Activated CD8-positive, alpha-beta memory T cell treated with anti-CD3 and anti-CD28 coated beads, Interleukin-2, amount 10 ng/mL, durations not matched to agents 7 days and 5 days (primary cell): ENCODE measurements at places on chromosomes 5 and 9. TPM values are rescaled to one million over a fixed set of nuclear protein-coding genes. Genes with fewer than 3 reads are reported as not detected.
A peak's percentile ranks its signal among the peaks of the same experiment; 100 is the strongest.

DNA sequence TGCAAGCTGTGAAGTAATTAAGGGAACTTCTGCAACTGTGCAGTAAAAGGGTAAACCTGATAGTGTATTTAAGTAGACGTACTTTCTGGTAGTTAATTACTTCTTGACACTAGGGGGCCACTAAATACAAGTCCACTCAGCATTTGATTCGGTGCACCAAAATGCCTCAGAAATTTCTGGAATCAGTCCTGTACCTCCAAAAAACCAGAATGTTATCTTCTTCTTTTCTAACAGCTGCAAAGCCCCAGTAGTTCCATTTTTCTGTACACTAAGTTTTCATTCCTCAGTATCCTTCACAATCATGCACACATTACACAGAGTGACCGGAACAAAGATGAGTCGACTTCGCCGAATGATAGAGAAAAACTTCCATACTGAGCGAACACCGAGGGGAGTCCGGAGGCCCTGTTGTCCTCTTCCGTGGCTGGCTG lies 484 bp downstream of the GFM2 start:
- no peak for DNase-seq

GRCh38 chr9:3261484-3261883 lies 264.3 kb downstream of the RFX3 start:
- no peak for DNase-seq

DNA sequence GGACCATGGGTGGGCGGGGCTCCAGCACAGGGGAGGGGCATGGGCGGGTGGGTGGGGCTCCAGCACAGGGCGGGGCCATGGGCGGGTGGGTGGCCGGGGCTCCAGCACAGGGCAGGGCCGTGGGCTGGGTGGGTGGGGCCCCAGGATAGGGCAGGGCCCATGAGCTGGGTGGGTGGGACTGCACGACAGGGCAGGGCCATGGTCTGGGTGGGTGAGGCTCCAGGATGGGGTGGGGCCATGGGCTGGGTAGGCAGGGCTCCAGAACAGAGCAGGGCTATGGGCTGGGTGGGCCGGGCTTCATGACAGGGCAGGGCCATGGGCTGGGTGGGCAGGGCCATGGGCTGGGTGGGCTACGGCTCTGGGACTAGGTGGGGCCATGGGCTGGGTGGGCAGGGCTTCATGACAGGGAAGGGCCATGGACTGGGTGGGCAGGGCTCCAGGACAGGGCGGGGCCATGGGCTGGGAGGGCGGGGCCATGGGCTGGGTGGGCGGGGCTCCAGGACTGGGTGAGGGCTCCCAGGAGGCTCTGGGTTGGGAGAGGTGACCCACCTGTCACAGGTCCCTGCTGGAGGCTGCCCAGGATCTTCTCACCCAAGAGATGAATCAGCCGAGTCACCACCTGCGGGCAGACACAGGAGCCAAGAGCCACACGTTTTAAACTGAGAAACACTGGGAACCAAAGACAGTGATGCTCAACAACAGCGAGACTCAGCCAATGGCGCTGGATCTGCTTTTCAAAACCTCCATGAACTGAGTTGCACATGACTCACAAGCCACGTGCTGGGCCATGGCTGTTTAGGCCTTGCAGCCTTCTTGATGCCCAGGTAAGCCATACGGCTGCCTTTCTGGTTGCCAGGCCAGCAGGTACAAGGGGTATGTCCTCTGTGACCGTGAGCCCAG lies 33.6 kb upstream of the NSMF start:
- DNase-seq = no peak

DNA sequence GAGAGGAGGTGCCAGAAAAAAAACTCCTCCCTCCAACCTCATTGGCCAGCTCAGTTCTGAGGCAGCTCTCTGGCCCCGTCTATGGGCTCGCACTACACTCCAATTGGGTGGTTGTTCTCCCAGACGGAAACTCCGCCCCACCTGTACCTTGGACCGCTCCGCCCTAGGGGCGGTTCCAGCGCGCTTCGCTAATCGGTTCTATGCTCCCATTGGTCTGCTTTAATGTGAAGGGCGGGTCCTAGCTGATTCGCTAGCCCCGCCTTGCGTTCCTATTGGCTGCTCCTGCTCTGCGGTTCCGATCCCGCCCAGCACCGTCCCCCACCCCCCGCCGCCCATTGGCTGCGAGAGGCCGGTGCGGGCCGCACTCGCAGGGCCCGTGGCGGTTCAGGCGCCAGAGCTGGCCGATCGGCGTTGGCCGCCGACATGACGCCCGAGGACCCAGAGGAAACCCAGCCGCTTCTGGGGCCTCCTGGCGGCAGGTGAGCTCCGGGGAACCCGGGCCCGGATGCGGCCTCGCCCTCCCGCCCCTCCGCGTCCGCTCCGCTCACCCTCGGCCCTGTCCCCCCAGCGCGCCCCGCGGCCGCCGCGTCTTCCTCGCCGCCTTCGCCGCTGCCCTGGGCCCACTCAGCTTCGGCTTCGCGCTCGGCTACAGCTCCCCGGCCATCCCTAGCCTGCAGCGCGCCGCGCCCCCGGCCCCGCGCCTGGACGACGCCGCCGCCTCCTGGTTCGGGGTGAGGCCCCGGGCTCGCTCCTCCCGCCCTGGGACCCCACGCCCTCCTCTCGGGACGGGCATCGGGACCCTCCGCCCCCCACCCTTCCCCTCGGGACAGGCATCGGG lies at the start of gene SLC2A8:
Gene SLC2A8 (plus strand): TSS at position 362 of the 838 bp plus-strand sequence. CDS start 62 bp downstream, at position 424.
- peak; percentile 99 for DNase-seq

GRCh38 chr5:66615136-66615535 lies 18.9 kb downstream of the MAST4 start:
- DNase-seq = no peak

DNA sequence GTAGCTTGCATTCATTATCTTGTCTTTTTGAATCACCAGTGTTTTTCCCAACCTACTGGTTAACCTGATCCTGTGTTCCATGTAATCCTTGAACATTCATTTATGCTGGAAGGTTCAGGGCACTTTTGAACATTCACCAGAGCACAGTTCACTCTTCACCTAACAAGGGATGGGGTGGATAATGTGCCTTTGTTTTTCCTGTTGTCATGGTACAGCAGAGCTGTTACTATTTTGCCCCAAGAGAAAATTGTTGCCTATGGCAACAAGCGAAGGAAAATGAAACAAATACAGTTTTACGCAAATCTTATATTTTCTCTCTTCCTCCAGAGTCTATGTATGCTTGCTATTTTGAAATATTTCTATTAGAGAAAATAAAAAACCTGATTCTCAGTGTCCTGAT lies 60.3 kb upstream of the RIOK2 start:
- no peak for DNase-seq

GRCh38 chr9:77534376-77535057 lies 113.6 kb downstream of the GNA14 start:
- DNase-seq = no peak

GRCh38 chr5:40655138-40655537 lies 24.6 kb upstream of the PTGER4 start:
- DNase-seq = no peak

DNA sequence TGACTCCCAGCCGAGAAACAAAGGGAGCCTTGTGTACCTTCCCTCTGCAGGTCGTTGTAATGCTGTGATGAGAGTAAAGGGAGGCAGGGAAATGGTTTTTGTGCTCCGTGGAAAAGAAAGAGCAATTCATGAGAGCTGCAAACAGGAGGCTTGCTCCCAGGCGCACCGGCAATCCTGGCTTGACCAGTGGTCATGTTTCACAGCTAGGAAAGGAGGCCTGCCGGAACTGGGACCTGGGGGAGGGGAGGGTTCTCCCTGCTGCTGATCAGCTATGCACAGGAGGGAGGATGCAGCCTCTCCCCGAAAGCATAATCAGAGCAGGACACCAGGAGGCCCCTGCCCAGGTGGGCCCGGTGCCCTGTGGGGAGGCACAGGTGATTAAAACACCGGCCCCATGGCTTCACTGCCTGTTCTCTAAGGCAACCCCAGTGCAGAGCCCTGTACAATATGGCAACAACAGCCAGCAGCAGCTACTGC lies 131.3 kb downstream of the ZDHHC21 start:
- no peak for DNase-seq

DNA sequence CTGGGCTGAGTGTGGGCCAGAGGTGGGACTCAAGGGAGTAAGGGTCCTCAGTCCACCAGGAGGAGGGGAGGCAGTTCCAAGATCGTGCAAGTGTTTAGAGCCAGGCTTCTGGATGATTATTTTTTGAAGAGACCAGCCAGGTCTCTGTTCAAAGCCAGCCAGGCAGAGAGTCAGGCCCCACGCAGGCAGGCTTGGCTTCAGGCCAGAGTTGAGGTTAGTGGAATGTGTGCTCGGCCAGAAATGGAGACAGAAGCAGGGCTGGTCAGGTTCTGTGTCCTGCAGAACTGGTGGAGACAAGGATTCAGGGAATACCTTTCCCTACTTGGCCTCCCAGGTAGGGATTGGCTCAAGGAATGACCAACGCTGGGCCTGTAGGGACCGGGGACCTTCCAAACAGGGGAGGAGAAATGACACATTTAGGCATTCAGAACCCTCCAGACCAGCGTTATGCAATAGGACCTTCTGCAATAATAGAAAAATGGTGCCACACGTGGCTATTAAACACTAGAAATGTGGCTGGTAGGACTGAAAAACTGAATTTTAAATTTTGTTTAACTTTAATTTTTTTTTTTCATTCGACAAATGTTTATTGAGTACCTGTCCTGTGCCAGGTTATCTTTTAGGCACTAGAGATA lies 106.2 kb downstream of the CMYA5 start:
- no peak for DNase-seq

- no peak for DNase-seq
These were observed 2.2 kb downstream of the BTNL3 start for GRCh38 chr5:180990882-180991242.

DNA sequence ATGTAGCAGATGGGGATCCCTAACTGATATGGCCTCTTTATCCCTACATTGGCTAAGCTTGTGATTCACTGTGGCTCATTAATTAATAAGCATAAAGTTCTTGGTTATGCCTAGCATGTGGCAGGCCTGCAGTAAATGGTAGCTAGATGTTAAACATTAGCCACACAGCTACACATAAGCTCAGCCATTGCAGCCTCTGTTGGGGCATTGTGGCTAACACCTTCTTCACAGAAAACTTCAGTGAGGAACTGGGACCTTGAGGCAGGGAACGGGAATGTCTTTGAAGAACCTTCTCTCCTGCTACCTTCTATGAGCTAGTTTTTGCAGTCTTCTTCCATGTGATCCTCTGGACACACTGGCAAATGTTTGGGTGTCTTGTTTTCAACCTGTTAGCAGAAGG lies 338.2 kb downstream of the NTRK2 start:
- DNase-seq = no peak

DNA sequence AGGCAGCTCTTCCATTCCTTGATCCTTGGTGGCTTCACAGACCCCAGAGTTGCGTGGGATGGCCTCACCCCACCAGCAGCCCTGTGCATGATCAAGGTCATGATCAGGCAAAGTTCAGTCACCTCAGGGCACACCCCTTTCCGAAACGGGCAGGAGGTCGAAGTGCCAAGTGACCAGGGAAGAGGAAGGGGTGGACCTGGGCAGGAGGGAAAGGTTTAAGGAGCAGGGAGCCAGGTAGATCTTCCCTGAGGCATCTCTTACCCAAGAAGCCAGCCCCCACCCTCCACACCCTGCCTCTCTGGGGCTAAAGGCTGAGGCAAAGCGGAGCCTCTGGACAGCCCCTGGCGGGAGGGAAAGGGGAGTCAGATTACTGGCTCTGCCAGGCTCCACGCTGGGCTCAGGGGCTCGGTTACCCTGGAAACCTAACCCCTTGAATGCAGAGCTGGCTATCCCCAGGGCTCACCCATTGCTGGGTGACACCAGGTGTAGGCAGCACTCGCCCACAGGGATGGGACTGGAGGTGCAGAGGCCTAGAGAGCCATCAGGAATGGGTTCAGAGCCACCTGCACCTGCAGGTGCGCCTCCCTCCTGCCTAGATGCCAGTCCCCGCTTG lies 3.6 kb downstream of the MGAT4B start:
- no peak for DNase-seq

GRCh38 chr5:38202741-38203140 lies 55.6 kb upstream of the EGFLAM start:
- no peak for DNase-seq

DNA sequence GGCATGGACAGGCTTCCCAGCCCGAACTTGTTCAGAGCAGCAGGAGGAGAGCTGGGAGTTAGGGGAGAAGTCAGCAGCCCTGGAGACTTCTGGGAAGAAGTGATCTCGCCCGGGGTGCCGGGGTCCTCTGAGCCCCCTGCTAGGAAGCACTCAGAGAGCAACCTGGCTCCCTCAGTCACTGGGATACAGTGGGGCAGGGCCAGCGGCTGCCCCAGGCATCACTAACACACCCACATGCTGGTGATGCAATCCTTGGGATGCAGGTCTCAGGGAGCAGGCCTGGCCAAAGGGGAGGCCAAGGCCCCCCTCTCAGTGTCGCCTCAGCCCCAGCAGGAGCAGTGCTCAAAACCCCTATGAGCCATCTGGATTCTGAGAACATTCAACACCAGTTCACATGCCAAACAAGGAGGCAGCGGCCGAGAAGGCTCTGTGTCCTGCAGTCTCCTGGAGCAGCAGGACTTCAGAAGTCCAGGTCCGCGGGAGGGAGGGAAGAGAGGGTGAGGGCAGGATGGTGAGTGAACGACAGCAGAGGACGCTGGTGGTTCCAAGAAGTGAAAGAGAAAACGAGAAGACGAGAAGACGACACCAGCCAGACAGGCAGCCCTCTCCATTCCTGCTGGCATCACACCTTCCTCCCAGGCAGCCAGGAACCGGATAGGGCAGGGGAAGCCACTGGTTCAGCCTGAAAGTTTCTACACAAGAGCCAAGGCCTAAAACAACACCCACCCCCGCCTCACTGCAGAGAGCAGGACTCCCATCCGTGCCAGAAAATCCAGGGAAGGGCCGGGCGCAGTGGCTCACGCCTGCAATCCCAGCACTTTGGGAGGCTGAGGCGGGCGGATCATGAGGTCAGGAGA lies 2.3 kb downstream of the PNPLA7 start:
- no peak for DNase-seq

DNA sequence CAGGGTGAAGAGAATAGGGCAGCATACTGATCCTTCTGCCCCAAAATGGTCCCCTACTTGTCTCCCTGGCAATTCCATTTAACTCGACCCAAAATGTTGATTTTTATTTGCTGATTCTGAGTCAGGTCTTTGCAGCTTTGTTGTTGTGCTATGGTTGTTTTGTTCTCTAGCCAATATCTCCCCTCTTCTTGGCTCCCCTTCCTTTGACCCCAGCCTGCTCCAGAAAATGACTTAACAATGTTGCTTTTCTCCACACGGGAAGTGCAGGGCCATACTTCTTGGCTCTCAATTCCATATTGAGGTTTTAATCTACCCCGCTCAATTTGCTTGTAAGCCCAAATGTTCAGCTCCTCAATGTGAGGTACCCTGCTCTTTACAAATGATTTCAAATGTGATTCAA lies 330.0 kb downstream of the RASEF start:
- DNase-seq = no peak

The ZNF608 gene
- total RNA-seq = not detected

The ACO1 gene
- total RNA-seq = 9.9 TPM

The DEPDC1B gene
- 35.3 TPM for total RNA-seq

The PLEKHG4B gene
- total RNA-seq = not detected

The RASGRF2 gene
- 12.3 TPM for total RNA-seq

The ARHGEF39 gene
- 21.1 TPM for total RNA-seq
